ENCODE measurements at places on chromosomes 13 and 19.

DNA sequence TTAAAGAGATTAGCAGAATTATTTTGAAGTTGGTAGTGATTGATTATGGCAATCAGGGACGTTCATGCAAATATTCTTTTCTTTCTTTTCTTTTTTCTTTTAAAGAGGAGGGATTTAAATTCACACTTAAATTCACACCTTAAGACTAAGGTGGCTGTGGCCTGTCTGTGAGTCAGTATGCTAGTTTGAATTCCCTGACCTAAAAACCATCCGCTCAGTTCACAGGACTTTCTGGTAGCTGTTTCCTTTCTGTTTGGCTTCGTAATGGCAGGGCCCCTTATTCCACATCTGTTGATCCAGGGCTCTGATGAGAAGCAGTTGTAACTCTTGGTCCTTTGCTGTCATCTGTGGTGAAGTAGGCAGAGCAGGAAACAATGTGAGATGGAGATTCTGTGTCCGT, 7.5 kb downstream of the TNFSF11 start:
- no peak for DNase-seq

GRCh38 chr19:7545904-7546303, 10.4 kb downstream of the PNPLA6 start:
- no peak for DNase-seq

GRCh38 chr13:76414320-76414719, 471.9 kb downstream of the KCTD12 start:
- DNase-seq: no peak

DNA sequence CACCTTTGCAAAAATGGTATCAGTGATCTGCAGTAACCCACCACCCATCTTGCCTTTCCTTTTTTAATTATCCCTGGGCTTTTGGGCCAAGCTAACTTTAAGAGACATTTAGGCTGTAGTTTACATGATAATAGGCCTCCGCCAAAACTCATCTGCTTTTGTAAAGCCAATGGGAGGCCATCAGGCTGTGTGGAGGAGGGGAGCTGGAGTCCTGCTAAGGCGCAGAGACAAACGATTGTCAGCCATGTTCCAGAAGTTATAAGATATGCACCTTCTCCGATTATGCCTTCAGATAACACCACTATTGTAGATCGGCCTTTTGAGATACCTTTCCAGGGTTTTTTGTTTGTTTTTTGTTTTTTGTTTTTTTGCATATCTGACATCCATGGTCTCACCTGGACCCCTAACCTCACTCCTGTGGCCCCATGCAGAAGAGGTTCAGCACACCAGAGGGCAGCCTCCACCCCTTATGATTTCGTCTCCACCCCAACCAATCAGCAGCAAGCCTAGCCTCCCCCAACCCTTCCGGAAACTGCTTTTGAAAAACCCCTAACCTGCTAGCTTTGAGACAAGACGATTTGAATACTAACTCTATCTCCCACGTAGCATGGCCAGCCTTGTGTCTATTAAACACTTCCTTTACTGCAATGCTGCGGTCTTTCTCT, 113.9 kb upstream of the UBL3 start:
- no peak for DNase-seq

GRCh38 chr19:41323430-41324125, 13.6 kb downstream of the CCDC97 start:
- DNase-seq: peak; percentile 99

DNA sequence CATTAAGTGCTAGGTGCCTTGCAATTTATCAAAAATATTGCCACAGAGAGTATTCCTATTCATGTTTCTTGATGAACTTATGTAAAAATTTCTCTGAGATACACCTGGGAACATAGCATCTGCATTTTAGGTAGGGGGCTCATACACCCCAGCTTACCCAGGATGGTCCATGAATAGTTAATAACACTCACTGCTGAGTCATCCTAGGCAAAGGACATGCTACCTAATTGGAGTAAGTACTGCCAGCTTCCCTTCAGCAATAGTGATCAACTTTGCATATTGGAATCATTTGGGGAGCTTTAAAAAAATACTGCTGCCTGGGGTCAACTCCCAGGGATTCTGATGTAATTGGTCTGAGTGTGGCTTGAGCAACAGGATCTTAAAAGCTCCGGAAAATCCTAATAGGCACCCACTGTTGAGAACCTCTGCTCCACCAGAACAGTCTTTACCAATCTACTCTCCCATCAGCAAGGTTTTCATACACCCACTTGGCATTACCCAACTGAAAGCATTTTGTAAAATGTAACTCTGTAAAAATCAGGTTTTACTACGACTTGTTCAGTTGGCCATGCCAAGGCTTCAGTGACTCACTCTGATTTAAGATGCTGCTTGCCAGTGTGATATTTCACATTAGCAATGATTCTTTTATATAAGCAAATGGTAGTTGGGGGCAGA, 67.2 kb upstream of the FNDC3A start:
- DNase-seq: peak; percentile 8

DNA sequence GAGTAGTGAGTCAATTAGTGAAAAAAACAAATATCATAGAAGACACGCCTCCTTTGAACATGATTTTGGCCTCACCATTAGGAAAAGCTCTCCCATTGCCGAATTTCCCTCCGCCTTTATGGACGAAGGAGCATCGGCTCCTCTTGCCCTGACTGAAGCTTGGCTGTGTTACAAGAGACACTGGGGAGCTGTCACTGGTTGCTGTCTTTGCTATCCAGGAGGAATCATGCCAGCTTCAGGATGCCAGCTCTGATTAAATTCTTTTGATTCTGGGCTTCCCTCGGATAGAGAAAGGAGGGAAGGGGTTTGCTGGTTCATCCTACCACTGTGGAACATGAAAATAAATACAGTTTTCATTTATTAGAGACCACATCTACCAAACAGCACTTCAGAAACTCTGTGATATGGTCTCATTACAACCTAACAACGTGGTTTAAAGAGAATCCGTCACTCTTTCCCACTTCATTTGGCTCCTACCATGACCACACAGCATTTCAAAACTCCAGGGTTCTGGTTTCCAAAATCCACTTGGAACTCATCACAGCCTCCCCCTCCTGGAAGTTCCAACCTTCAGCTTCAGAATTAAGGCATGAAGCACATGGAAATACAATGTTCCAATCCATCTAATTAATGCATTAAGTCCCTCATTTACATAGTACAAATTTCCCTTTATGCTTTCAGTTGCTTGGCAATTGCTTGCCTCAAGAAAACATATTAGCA, 446.0 kb downstream of the EFNB2 start:
- DNase-seq: no peak

- peak; percentile 63 for DNase-seq
Measured at GRCh38 chr19:46791944-46792343, 3.5 kb upstream of the SLC1A5 start.

- no peak for DNase-seq
Measured at GRCh38 chr19:51565583-51565982, 5.5 kb upstream of the ZNF175 start.

GRCh38 chr19:30385174-30385573, 13.0 kb downstream of the ZNF536 start:
- DNase-seq: no peak

- DNase-seq: peak; percentile 31
Measured at GRCh38 chr13:94157705-94158218, 321.7 kb downstream of the DCT start.

DNA sequence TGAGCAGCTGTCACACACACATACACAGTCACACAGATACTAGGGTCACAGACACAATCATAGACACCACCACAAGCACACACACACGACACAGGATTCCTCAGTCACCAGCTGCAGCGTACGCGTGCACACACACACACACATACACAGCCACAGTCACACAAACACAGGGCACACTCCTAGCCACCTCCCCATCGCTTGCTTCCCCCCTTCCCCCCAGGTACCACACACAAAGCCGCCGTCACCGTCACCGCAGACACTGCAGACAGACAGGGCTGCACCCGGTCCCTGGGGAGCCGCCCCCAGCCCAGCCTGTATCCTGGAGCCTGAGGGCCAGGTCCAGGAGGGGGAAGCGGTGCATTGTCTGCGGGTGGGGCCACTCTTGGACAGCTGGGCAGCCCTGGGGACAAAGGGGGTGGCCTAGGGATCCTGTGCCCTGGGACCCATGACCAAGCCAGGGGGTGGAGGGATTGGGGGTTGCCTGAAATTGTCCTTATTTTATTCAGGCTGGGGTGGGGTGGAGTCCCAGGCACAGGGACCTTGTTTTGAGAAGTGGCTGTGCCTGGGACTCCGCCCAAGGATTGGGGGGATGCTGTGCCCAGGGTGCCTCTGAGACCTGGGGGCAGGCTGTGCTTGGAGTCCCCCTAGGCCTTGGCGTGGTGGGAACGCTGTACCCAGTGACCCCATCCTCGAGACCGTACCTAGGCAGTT, 957 bp downstream of the NUMBL start:
- peak; percentile 28 for DNase-seq

- DNase-seq: no peak
Measured at GRCh38 chr13:104616990-104617389, 1550.8 kb upstream of the SLC10A2 start.

- DNase-seq: no peak
Measured at GRCh38 chr13:107438251-107438650, 777.1 kb downstream of the LIG4 start.

GRCh38 chr13:35496761-35497386, 20.4 kb upstream of the MAB21L1 start:
- peak; percentile 4 for DNase-seq

GRCh38 chr19:21434516-21434915, 37.6 kb downstream of the ZNF493 start:
- DNase-seq: no peak

- no peak for DNase-seq
Measured at GRCh38 chr13:20340136-20340758, 108.1 kb upstream of the GJB6 start.

DNA sequence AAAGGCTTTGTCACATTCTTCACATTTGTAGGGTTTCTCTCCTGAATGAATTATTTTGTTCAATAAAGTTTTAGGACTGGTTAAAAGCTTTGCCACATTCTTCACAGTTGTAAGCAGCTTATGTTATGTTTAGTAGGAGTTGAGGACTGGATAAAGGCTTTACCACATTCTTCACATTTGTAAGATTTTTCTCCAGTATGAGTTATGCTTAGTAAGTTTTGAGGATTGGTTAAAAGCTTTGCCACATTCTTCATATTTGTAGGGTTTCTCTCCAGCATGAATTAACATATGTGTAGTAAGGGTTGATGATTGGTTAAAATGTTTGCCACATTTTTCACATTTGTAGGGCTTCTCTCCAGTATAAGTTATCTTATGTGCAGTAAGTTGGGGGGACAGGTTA, 79.9 kb downstream of the ZNF431 start:
- DNase-seq: no peak

DNA sequence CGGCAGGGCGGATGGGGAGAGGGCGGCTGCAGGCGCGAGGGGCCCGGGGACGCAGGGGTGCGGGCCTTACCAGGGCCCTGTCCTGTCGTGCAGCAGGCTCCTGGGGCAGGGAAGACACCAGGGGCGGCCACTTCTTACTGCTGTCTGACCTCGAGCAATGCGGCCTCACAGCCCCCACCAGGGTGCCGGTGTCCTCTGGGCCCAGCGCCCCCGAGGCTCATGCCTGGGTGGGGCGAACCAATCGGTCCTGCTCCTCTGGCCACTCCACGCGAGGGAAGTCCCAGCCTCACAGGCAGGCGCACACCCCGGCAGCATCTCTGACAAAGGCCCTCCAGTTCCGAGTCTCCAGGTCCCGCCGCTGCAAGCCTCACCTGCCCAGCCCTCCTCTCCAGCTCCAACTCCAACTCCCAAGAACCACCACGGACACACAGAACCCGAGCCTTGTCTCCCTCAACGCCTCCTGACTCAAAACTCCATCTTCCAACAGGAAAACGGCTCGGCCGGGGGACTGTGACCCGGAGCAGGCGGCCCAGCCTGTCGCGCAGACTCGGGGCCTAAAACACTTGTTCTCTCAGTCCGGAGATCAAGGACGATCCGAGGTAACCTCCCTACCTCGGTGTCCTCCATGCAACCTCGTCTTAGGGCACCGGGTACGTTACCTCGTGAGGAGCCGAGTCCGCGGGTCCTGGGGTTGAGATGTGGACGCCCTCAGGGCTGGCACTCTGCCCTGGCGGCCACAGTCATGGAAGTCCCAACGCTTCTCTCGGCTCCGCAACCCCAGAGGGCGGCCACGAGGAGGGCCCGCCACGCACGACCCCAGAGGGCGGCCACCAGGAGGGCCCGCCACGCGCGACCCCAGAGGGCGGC, 6.5 kb downstream of the FGF22 start:
- DNase-seq: no peak

- no peak for DNase-seq
Measured at GRCh38 chr13:55820817-55821216, 1319.9 kb upstream of the PRR20A start.

DNA sequence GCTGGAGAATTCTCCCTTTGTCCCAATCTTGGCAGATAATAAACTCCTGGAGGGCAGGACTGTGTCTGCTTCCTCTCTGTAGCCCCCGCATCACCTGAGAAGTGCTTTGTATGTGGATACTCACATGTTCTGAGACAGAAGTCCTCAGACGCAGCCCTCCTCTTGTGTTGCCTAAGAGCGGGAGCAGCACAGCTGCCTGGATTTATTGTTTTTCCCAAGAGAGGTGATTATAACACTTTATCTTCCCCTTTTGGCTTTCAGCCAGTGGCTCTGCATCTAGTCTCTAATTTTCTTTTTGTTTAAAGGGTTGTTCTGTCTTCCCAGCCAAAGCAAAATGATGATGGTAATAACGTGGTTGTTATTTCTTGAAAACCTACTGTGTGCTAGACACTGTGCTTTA, 36.1 kb downstream of the OLFM4 start:
- no peak for DNase-seq

All from fibroblast of villous mesenchyme (primary cell).